Stomach (tissue), 19 donors: ENCODE measurements at places on chromosomes 6 and 20. TPM values are rescaled to one million over a fixed set of nuclear protein-coding genes. Genes with fewer than 3 reads are reported as not detected.

VIP gene
- total RNA-seq, result 1.3 TPM

EYA4 gene
- total RNA-seq, result 2.9 TPM

NKAIN2 gene
- 1.5 TPM for total RNA-seq

- no peak for DNase-seq
- no peaks in the 10 kb centered on the region for H3K36me3 ChIP-seq
- H3K27ac ChIP-seq, result no peak overlapping the region
Measured at GRCh38 chr20:976033-976432, 26.1 kb downstream of the RSPO4 start.

GRCh38 chr6:77456531-77457248 lies 6.6 kb downstream of the HTR1B start:
- H3K4me1 ChIP-seq, result no peaks in the 10 kb centered on the region
- no peak overlapping the region for H3K27ac ChIP-seq
- H3K36me3 ChIP-seq, result no peaks in the 10 kb centered on the region
- no peak overlapping the region for H3K4me3 ChIP-seq

DNA sequence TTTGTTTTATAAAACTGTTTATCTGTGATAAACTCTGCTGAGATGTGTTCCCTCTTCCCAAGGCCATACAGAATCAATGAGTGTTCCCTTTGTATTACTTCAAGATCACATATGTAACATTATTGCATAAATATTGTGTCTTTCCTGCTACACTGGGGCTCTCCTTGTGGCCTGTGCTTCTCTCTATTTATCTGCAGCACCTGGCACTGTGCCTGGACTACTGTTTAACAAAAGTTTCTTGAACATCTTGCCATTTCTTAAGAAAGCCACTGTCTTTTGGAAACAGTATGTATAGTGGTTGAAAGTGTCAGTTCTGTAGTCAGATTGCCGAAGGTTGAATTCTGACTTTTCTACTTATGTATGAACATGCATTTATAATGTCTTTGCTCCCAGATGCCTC lies 169.0 kb upstream of the SCGN start:
- H3K4me3 ChIP-seq, result no peak overlapping the region
- peak; percentile 17 for DNase-seq

- peaks cover 87% of the 10 kb centered on the region for H3K36me3 ChIP-seq
- peaks cover 9% of the 10 kb centered on the region for H3K4me1 ChIP-seq
- DNase-seq, result no peak
- H3K27me3 ChIP-seq, result no peaks in the 10 kb centered on the region
- H3K4me3 ChIP-seq, result no peak overlapping the region
- H3K27ac ChIP-seq, result no peak overlapping the region
Measured at GRCh38 chr6:160028487-160029275, 59.8 kb downstream of the IGF2R start.

EYS gene
- total RNA-seq, result 0.55 TPM

TTLL9 gene
- total RNA-seq, result 0.18 TPM

DNA sequence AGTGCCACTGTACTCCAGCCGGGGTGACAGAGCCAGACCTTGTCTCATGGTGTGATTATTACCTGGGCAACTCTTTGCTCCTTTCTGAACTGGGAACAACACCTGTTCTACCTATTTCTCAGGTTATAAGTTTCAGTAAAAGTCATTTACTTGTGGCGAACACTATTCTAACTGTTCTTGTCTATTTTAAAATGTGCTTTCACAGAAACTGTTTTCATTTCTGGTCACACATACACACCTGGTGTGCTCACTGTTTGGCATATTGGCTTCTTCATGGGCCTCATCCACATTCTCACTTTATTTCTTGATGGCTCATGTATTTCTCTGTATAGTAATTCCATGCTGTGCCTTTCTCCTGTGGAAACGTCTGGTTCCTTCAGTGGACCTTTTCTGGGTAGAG lies 30.5 kb upstream of the XRN2 start:
- no peaks in the 10 kb centered on the region for H3K36me3 ChIP-seq
- H3K27me3 ChIP-seq, result no peaks in the 10 kb centered on the region
- no peak overlapping the region for H3K4me3 ChIP-seq

GRCh38 chr6:161921602-161922395 lies 647.9 kb upstream of the AGPAT4 start:
- DNase-seq, result no peak
- no peak overlapping the region for H3K4me3 ChIP-seq
- no peaks in the 10 kb centered on the region for H3K27me3 ChIP-seq
- H3K27ac ChIP-seq, result no peak overlapping the region
- H3K36me3 ChIP-seq, result no peaks in the 10 kb centered on the region
- H3K4me1 ChIP-seq, result no peaks in the 10 kb centered on the region

TSPYL4 gene
- 8.7 TPM for total RNA-seq

IL17F gene
- total RNA-seq, result not detected

DNA sequence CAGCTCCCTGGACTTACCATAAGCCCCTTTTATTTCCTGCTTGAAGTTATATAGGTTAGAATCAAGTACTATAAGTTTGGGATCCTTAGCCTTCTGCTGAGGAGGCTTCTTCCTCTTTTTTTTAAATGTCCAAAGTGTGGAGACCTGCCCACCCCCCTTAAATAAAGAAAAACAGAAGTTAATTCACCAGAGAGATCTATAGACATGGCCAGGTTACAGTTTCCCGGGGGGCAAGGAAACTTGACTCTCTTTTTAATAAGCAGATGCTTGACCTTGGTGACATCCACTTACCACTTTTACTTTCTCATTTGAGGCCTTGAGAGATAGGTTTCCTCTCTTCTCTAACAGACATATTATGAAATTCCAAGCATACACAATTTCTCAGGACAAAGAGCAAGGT lies 88.3 kb downstream of the BMP2 start:
- no peaks in the 10 kb centered on the region for H3K36me3 ChIP-seq
- DNase-seq, result no peak
- no peaks in the 10 kb centered on the region for H3K4me1 ChIP-seq

DNA sequence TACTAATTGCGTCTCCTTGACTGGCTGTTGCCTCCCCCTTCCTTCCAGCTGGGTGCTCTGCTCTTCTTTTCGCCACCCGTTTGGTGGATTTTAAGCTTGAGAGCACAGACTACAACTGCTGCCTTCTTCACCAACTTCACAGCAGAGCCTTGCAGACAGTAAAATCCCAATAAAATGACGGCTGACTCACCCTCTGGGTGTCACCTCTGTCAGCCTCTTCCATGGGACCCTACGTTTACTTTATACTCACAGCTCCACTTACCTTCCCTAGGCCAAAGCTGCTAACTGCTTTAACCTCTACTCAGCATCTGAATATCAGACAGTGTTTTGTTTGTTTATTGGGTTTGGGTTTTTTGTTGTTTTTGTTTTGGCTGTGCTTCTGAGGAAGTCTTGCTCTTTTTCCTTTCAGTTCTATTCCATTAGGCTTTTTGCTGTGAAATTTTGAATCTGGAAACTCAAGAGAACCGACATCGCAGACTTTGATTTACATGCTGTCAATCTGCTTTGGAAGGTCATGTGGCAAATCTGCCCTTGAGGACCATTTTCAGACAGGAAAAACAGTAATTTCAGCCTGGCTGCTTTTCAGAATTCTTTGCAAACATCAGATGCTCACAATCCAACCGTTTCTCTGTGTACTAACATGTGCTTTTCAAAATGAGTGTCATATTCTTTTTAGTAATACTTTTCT lies 2.4 kb downstream of the AGPAT4 start:
- DNase-seq, result no peak
- H3K27ac ChIP-seq, result no peak overlapping the region
- no peaks in the 10 kb centered on the region for H3K27me3 ChIP-seq
- H3K4me1 ChIP-seq, result peaks cover 9% of the 10 kb centered on the region
- H3K36me3 ChIP-seq, result no peaks in the 10 kb centered on the region

TSBP1 gene
- not detected for total RNA-seq

DNA sequence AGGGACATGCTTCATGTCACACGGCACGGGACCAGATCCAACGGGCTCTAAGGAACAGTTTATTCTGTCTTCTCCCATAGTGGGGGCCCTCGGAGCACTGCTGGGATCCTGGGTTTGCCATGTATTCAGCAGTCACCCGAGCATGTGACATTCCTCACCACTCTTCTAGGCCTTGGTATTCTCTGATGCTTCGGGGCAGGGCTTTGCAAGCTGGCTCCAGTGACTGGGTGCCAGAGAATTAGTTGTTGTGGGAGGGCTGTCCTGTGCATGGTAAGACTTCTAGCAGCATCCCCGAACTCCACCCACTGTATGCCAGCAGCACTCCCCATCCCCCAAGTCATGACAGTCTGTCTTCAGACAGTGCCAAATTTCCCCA lies 5.4 kb downstream of the CCN5 start:
- H3K27me3 ChIP-seq, result no peaks in the 10 kb centered on the region
- no peak overlapping the region for H3K27ac ChIP-seq
- no peak for DNase-seq
- H3K4me3 ChIP-seq, result no peak overlapping the region
- H3K4me1 ChIP-seq, result peaks cover 23% of the 10 kb centered on the region

SCUBE3 gene
- total RNA-seq, result 2.3 TPM

GRCh38 chr20:47596003-47596571 lies 94.4 kb downstream of the NCOA3 start:
- H3K27me3 ChIP-seq, result no peaks in the 10 kb centered on the region
- no peak overlapping the region for H3K4me3 ChIP-seq
- peaks cover 6% of the 10 kb centered on the region for H3K36me3 ChIP-seq
- peaks cover 19% of the 10 kb centered on the region for H3K4me1 ChIP-seq

GRCh38 chr20:16624106-16624505 lies 50.9 kb upstream of the KIF16B start:
- no peaks in the 10 kb centered on the region for H3K27me3 ChIP-seq
- no peak overlapping the region for H3K27ac ChIP-seq
- DNase-seq, result no peak
- H3K4me1 ChIP-seq, result no peaks in the 10 kb centered on the region
- no peaks in the 10 kb centered on the region for H3K36me3 ChIP-seq
- H3K4me3 ChIP-seq, result no peak overlapping the region

- peak; percentile 12 for DNase-seq
- H3K4me1 ChIP-seq, result peaks cover 39% of the 10 kb centered on the region
- no peaks in the 10 kb centered on the region for H3K27me3 ChIP-seq
Measured at GRCh38 chr6:144378437-144378836, 93.3 kb downstream of the UTRN start.

GRCh38 chr6:20328924-20329300 lies 72.8 kb upstream of the E2F3 start:
- H3K27me3 ChIP-seq, result peaks cover 12% of the 10 kb centered on the region
- H3K4me1 ChIP-seq, result no peaks in the 10 kb centered on the region
- no peak overlapping the region for H3K27ac ChIP-seq
- DNase-seq, result no peak

DNA sequence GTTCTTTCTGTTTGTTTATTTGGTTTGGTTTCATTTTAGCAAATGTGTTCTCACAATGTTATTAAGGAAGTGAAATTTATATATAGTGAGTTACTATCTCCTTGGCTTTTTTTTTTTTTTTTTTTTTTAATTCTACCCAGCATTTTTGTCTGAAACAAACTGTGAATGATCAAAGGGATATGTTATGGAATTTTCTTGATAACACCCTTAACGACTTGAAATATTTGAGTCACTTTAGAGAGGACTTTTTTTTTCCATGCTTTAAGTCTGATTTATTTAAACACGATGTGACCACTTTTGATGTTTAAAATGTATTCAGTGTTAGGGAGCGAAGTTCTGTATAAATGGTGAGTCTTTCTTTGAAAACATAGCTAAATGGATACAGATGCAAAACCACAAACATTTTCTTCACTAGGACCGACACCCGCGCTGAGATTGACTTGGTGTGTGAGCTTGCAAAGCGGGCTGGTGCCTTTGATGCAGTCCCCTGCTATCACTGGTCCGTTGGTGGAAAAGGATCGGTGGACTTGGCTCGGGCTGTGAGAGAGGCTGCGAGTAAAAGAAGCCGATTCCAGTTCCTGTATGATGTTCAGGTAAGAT lies 149.7 kb downstream of the MTHFD1L start:
- H3K4me1 ChIP-seq, result peaks cover 13% of the 10 kb centered on the region
- H3K27me3 ChIP-seq, result no peaks in the 10 kb centered on the region
- H3K27ac ChIP-seq, result peak overlapping the region; percentile 52
- DNase-seq, result no peak
- H3K4me3 ChIP-seq, result no peak overlapping the region
- peaks cover 7% of the 10 kb centered on the region for H3K36me3 ChIP-seq

DNA sequence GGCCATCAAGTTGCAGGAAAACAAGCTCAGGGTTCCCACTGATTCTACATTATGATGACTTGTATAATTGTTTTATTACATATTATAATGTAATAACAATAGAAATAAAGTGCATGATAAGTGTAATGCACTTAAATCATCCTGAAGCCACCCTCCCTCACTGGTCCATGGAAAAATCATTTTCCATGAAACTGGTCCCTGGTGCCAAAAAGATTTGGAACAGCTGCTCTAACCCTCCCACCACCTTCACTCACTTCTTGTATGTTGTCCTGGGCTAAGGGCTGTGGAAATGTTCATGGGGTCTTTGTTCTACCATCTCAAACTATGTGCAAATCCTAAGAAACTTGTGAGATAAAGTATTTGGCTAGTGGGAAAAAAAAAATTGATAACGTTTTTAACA lies 133.8 kb downstream of the LRRC1 start:
- DNase-seq, result no peak
- H3K4me1 ChIP-seq, result peaks cover 9% of the 10 kb centered on the region
- no peak overlapping the region for H3K27ac ChIP-seq
- H3K4me3 ChIP-seq, result no peak overlapping the region

- H3K27me3 ChIP-seq, result no peaks in the 10 kb centered on the region
- no peaks in the 10 kb centered on the region for H3K4me1 ChIP-seq
- H3K36me3 ChIP-seq, result no peaks in the 10 kb centered on the region
- no peak for DNase-seq
- H3K27ac ChIP-seq, result no peak overlapping the region
Measured at GRCh38 chr20:48454671-48455490, 372.9 kb downstream of the PREX1 start.

EFCAB8 gene
- not detected for total RNA-seq

STX11 gene
- 11.7 TPM for total RNA-seq

CCN6 gene
- not detected for total RNA-seq

DNA sequence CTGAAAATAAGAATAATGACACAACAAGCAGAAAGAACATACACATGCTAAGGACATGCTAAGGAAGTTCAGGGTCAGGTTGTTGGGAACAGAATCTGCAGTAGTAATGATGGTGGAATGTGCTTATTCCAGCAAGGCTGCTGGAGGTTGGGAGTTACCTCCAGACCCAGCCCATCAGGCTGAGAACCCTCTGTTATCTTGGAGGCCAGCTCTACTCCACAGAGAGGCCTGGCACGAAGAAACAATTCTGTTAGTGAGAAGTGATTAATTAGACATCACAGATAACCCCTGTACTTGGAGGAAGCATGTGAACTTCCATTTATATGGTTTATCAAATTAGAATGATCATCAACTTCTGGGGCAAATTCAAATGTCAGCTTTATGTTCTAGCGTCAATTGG lies 22.1 kb upstream of the ARHGAP18 start:
- H3K27ac ChIP-seq, result no peak overlapping the region
- H3K27me3 ChIP-seq, result no peaks in the 10 kb centered on the region
- H3K36me3 ChIP-seq, result no peaks in the 10 kb centered on the region
- DNase-seq, result no peak

C6orf62 gene
- 87.1 TPM for total RNA-seq

ZNF311 gene
- total RNA-seq, result 0.73 TPM

MGME1 gene
- total RNA-seq, result 4.8 TPM

NHLRC1 gene
- 1.8 TPM for total RNA-seq
